Activated naive CD4-positive, alpha-beta T cell (primary cell): ENCODE measurements at places on chromosomes 2 and 18.

DNA sequence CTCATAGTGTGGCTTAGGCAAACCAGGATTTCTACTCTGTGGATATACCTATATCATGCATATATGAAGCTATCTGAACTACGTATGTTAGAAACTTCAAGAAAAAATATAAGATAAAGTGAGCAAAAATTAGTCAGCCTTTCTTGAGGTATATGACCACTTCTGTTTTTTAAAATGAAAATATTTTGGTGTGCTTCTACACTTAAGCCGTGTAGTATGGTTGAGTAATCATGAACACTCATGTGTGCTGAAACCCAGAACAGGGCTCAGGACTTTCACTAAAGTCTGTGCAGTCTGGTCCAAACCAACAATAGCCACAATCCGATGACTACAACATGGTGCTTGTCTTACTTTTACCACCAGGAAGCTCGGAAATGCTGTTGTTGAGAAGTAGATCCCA, 48.9 kb upstream of the TMEM177 start:
- DNase-seq = no peak

DNA sequence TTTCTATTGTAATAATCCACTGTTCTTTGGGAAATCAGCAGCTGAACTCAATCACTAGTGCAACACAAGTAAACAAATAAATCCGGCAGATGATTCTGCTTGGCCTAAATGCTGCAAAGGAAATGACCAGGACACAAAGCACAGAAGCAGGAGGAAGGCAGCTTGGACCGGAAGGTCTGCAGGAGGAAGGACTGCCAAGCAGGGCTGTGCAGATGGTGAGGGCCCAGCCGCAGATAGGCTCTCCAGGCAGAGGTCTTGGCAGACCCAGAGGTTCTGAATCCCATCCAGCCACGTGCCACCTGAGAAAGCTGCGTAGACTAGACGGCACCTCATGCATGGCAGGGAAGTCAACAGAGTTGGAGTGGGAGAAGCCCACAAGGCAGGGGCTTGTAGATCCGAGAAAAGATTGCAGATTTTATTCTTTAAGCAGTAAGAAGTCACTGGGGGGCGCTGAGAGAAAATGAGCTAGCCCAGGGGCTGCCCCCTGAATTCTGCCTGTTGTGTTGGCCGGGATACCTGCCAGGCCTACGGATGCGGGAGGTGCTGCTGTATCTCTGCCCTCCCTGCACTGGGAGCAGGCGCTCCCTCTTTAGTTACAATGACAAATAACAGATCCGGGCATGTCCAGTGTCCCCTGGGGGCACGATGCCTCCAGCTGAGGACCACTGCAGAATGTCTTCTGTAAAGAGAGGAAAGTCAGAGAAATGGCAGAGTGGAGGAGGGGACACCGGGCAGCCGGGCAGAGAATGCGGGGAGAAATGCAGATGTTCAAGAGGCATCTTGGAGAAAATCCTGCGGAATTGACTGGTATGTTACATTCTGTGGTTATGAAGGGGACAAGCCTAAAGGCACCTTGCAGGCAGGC, 153.5 kb downstream of the PXDN start:
- no peak for DNase-seq

- DNase-seq = no peak
Measured at GRCh38 chr2:95391641-95392310, 10.7 kb upstream of the FAHD2A start.

DNA sequence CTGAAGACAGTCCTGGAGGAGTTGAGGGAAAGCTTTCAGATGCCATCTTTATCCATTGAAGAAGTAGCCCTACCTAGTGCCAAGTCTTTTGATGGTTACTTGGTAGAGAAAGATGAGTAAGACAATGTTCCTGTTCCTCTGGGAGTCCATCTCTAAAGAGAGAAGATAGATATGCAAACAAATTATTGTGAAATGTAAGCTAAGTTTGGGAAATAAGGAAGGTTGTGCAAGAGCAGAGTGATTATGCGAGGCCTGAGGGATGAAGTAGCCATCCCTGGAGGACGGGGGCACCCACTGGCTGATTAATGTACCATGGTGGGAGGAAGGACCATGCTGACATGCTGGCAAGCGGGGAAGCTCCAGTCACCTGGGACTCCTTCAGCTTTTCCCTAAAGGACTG, 994 bp upstream of the DTNA start:
- DNase-seq = no peak

DNA sequence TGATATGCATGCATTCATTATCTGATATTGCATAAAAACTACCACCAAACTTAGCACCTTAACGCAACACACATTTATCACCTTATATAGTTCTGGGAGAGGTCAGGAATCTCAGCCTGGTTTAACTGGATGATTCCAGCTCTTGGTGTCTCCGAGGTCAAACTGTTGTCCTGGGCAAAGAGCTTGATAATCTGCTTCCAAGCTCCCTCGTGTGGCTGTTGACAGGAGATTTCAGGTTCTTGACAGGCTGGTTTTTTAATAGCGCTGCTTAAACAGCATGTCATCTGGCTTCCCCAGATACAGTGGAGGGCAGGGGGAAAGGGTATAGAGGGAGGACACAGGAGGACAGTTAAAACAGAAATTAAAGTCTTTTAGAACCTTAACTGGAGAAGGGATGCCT, 785.0 kb downstream of the CNTNAP5 start:
- no peak for DNase-seq

DNA sequence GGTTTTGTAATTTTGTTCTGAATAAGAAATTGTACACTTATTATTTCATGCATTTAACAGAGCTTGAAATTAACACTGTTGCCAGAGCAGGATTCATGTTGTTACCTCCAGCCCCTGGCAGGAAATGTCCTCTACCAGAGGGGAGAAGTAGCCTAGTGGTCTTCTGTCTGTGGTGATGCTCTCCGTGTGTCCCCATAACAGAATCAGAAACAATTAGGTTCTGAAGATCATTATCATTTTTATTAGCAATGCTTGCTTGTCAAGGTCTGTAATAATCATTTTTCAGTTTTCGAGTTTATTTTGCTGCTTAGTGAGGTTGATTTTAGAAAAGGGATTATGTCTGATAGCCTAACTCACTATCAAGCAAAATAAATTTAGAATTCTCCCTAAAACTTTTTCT, 116.6 kb upstream of the CNTNAP5 start:
- no peak for DNase-seq

DNA sequence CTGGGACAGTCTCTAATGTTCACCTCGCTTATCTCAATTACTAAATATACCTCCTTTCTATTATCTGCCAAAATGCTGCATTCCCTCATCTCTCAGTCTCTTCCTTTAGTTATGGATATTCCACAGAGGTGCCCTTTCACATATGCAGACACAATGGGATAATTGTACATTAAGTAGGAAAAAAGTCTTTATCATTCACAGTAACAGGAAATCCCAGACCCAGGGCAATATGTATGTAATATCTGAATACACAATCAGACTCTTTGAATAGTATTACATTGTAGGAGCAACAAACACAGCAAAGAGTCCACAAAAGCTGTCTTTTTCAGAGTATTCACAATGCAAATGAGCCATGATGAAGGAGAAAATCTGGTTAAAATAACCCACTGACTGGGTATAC, 1399.0 kb upstream of the ZEB2 start:
- no peak for DNase-seq

- no peak for DNase-seq
Measured at GRCh38 chr2:68831686-68832232, 39.4 kb downstream of the BMP10 start.

DNA sequence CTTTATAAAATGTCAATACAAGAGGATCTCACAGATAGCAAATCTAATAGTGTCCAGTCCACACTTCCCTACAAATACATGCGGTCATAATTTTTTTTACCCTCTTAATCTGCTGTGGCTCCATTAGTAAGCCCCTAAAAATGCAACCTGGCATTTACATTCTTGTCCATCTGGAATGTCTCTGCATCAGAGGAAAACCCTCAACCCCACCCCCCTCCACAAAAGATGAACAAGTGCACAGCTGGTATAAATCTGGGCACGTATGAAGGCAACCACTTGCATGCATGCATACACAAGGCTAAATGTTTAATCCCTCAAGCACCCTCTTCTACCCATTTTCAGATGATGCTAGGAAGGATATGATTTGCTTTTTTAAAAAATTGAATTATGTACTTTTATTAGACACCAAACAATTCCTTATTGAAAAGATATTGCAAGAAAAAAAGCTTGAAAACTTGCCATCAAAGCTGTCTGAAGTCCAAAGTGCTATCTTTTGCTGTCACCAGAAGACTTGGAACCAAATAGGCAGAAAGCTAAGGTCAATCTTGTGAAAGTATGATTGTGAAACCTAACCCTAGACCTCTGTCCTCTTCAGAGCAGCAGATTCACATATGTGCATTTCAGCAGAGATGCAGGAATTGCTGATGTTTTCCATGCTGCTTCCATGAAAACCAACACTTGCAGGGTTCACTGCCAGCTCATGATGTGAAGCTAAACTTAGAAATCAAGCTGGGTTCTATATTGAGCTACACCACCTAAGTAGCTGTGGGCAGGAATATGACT, 39.0 kb downstream of the IRS1 start:
- no peak for DNase-seq

- DNase-seq = no peak
Measured at GRCh38 chr2:5798084-5798483, 105.9 kb downstream of the SOX11 start.

DNA sequence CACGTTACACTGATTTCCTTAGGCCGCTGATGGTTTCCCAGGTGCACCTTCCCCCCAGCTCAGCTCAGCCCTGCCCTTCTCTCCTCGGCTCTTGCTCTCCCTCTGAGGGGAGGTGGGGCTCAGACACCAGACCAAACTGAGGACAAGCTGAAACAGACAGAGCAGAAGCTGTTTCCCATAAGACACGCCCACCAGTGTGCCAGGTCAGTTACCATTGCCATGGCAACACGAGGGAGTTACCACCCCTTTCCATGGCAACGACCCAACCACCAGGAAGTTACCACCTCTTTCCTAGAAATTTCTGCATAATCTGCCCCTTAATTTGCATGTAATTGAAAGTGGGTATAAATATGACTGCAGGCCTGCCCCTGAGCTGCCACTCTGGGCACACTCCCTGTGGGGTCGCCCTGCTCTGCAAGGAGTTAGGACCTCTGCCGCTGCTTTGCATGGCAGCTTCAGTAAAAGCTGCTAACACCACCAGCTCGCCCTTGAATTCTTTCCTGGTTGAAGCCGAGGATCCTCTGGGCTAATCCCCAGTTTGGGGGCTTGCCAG, 120.9 kb upstream of the SMIM21 start:
- no peak for DNase-seq

DNA sequence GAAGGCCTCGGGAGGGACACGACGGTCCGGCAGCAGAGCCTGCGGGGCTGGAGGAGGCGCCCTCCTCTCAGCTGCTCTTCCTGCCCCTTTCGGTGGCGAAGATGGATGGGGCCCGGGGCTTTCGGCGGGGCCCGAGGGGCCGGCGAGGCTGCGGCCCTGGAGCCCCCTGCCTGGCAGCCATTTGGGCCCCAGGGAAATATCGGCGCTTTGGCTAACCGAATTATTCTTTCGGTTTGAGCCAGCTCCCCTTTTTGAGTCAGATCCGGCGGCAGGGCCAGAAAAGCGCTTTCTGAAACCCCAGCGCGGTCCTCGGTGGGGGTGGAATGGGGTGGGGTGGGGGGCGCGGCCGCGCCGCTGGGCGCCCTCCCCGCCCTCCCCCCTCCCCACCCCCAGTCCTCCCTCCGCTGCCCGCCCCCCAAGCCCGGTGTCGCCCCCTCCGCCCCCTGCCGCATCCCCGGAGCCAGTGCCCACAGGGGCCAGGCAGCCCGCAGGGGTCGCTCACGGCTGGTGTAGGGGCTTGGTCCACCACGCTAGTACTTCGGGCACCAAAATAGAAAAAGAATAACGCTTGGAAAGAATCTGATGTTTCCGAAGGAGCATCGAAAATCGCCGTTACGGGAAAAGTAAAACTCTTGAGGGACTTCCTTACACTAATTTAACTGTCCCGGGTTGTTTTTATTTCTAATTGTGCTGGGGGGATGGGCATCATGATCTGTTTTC, 9.1 kb upstream of the ARID5A start:
- DNase-seq = no peak

DNA sequence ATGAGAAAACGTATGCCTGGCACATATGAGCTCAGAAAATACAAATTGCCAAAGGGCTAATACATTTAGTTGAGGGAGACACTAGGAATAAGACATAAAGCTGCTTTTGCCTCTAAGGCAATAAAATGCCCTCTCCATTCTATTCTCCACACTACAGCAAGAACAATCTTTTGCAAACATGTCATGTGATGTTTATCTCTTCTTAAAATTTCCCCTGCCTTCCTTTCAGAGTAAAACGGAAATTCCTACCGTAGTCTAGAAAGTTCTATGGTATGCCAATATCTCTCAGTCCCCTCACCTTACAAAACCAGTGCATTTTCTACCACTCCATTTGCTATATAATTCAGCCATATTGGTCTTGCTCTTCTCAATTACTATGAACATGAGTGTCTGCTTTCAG, 33.1 kb downstream of the C18orf54 start:
- no peak for DNase-seq

DNA sequence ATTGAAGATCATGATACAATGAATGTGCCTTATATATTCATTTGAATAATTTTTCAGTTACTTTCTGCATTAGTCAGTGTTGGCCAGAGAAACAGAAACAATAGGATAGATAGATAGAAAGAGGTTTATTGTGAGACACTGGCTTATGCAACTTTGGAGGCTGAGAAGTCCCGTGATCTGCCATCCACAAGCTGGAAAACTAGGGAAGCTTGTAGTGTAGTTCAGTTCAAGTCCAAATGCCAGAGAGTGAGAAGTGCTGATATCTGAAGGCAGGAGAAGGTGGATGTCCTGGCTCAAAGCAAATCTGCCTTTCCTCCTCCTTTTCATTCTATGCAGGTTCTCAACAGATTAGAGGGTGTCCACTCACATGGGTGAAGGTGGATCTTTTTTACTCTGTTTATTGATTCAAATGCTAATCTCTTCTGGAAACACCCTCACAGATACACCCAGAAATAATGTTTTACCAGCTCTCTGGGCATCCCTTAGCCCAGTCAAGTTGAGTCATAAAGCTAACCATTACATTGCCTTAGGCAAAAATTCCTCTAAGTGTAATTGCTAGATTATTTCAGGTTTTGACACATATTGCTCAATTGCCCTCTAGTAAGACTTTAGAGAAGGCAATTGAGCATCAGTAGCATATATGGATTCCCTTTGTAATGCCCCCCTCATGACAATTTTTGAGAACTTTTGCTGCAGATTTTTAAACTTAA, 341.4 kb downstream of the LPIN1 start:
- DNase-seq = no peak

- DNase-seq = no peak
Measured at GRCh38 chr2:221649051-221649775, 77.1 kb upstream of the EPHA4 start.

DNA sequence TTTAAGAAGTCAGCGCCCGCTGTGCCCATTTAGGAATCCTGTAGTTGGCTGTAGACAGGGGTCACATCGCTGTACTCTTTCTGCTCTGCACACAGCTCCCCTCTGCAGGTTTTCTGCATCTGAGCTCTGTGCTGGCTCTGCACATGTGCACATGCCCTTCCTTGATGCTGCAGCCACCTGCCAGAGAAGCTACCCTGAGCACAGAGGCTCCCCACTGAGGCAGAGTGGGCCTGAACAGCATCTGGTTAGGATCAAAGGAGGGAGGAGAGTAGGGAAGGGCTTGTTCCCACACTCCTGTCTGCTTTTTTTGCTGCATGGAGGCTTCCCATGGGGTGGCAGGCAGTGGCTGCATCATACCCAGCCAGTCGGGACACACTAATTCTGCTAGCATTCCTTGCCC, 238.9 kb downstream of the FHOD3 start:
- no peak for DNase-seq

GRCh38 chr18:11752116-11752911, 63.2 kb downstream of the GNAL start:
- no peak for DNase-seq
